ENCODE measurements at places on chromosomes 5 and 9.

DNA sequence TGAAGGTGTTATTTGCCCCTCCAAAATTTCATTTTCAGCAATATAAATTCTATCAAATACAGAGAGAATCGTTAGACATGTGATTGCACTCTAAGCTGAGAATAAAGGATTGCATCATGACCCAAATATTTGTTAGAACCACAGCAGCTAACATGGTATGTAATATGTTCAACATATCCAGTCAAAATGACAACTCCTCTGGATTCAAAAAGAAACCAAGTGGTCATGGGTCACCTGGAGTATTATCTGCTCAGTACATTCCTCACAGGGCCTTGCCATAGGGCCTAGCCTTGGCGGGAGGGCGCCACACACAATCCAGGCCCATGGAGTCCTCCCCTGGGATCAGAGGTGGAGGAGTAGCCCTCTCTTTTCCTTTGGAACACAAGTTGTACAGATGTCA is 179.2 kb downstream of the HSD17B3 start:
- peak; percentile 29 for DNase-seq

GRCh38 chr9:91055845-91056244 is 254.2 kb downstream of the SYK start:
- no peak for DNase-seq

- no peak for DNase-seq
Observed at GRCh38 chr5:128649192-128649591, 111.1 kb upstream of the FBN2 start.

DNA sequence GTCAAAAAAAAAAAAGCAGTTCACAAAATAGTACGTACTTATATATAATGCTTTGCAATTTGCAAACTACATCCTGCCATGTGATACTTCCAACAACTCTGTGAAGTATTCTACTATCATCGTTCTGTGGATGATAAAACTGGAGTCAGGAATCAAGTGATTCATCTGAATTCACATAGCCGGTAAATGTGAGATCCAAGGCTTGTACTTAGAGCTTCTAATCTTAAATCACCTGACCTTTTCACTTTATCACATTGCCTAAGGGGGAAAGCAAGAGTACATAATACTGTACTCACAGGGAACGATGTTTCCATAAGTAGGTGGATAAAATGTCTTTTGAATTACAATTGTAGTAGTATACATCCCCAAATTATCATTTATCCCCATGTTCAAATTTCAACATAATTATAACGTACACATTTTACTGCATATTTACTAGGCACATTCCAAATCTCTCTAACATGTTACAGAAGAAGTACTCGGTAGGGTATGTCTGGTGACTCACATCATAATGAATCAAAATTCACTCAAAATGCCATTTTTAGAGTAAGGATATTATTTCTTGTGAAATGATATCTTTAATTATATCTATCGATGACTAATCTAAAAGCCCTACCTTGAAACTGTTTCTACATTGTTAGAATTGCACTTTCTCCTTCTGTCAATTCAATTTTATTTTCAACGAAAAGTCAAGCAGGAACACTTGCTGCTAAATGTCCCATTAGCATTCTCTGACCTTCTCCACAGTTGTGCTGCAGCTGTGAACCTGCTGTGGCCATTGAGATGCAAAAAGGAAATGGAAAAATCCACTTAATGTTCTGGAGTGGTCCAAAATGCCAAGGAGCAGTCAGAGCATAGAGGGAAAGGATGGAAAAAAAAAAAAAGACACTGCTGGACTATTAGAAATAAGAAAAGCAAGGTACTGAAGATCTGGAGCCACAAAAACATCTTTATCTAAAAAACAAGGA is 78.9 kb downstream of the OR2K2 start:
- DNase-seq = no peak

DNA sequence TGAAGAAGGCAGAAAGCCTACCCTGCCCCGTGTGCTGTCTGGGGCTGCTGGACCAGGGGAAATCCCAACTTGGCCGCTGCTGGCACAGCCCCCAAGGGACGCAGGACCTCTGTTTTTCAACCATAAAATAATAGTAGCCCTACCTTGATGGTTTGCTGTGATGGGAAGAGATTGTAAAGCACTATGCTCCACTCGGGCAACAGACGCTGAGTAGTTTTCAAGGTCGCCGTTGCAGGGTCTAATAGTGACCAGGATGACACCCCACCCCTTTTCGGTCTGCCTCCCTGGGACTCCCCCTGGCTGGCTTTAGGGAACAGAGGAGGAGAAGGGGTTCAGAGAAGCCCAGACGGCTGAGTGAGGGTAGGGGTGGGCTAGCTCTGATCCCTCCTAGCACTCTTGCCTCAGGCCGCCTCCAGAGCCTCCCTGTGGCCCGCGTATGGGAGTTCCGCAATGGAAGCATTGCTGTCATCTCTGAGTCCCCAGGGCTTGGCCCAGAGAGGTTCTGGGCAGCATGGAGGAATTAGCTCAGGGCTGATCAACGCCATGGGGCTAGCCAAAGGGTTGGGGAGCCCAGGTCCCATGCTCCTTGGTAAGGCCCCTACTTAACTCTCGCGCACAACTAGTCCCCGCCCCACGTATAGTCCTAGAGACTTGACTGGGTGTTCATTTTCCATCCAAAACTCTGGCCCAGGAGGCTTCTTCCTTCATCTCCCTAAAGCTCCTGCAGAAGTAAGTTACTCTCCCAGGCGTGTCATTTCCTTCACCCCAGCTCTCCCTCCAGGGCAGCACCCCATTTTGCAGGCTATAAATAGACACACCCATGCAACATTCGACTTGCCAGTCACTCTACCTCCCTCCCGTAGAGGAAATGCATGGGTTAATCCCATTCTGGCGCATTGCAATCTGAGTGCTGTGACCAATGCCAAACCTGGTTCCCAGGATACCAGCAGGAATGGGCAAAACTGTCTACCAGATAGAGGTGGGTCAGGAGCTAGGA is 1.1 kb upstream of the IRF1 start:
- DNase-seq = no peak

Data from retinal pigment epithelial cell (primary cell).